ENCODE measurements at places on chromosomes 2 and 18. TPM values are rescaled to one million over a fixed set of nuclear protein-coding genes. Genes with fewer than 3 reads are reported as not detected.

DNA sequence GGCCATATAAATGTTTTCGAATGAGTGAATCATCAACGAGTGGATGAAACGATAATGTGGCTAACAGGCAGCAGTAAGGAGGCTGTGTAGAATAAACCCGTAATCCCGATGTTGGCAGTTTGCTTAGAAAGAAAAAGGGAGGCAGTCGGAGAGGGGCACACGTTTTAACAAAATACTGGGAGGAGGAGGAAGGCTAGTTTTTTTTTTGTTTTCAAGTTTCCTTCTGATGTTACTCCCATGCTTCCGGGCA, 476 bp upstream of the MSH2 start:
- no peak for DNase-seq
- H3K4me1 ChIP-seq = peaks cover 20% of the 10 kb centered on the region
- peak overlapping the region; percentile 58 for H3K27ac ChIP-seq
- H3K27me3 ChIP-seq = no peaks in the 10 kb centered on the region
- H3K4me3 ChIP-seq = peak overlapping the region; percentile 72

DNA sequence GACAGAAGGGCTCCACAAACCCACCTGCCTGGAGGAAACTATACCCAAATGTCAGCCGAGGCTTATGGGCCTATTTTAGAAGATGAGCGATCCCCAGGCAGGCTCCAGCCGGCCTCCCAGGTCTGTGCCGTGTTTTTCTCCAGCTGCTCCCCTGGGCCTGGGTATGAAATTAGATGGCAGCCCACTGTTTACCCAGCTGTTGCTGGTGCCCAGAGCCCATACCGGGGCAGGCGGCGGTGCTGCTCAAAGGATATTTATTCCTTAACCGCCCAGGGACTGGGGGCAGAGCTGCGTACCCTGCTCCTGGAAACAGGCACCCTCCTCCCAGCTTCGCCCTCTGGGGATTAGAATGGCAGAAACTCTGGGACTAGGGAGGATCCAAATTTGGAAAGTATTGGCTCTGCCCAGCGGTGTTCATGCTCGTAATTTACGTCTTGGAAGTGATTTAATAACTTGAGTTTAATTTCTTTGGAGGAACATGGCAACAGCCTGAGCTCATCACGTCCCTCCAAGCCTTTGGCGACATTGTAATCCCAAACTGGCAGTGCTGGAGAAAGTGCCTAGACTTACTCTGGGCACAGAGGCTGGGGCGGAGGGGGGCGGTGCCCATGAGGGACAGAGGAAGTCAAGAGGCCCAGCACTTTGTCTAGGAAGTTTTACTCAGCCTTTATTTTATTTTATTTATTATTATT, 199.2 kb downstream of the KLHL29 start:
- no peaks in the 10 kb centered on the region for H3K36me3 ChIP-seq
- no peak overlapping the region for H3K4me3 ChIP-seq
- H3K27ac ChIP-seq = no peak overlapping the region
- DNase-seq = peak; percentile 24
- no peaks in the 10 kb centered on the region for H3K4me1 ChIP-seq

- H3K4me3 ChIP-seq = no peak overlapping the region
- H3K4me1 ChIP-seq = no peaks in the 10 kb centered on the region
- no peaks in the 10 kb centered on the region for H3K36me3 ChIP-seq
- DNase-seq = no peak
- H3K27ac ChIP-seq = no peak overlapping the region
These were observed 77.4 kb upstream of the NPAS2 start for GRCh38 chr2:100742277-100743254.

- no peak for DNase-seq
- no peaks in the 10 kb centered on the region for H3K27me3 ChIP-seq
- H3K36me3 ChIP-seq = no peaks in the 10 kb centered on the region
- H3K4me1 ChIP-seq = no peaks in the 10 kb centered on the region
These were observed 508.9 kb upstream of the TCF4 start for GRCh38 chr18:56096861-56097260.

GRCh38 chr2:52035391-52035790, 1003.5 kb upstream of the NRXN1 start:
- DNase-seq = no peak
- no peaks in the 10 kb centered on the region for H3K27me3 ChIP-seq
- no peaks in the 10 kb centered on the region for H3K36me3 ChIP-seq
- no peak overlapping the region for H3K27ac ChIP-seq
- H3K4me1 ChIP-seq = no peaks in the 10 kb centered on the region
- no peak overlapping the region for H3K4me3 ChIP-seq

DNA sequence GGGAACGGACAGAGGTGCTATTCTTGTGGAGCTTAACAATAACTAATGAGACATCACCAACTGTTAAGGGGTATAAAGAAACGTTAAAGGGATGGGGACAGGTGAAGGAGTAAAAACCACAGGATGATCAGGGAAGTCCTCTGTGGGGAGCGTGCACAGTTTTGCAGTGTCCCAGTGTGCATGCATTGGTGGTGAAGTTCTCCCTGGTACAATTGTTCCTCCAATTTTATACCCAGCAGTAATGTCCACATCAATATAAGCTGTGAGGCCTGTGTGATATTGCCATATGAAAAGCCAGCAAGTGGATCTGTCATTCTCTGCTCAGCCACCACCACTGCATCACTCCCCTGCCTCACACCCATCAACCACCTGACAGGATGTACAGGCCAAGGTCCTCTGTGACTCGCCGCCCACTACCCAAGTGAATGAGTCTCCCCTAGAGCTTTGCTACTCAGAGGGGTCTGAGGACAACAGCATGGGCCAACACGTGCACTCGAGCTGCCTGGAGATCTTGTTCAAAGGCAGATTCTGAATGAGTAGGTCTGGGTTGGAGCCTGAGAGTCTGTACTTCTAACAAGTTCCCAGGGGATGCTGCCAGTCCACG, 4.6 kb downstream of the MLPH start:
- no peak overlapping the region for H3K27ac ChIP-seq
- DNase-seq = no peak
- H3K36me3 ChIP-seq = no peaks in the 10 kb centered on the region
- H3K27me3 ChIP-seq = peaks cover 5% of the 10 kb centered on the region
- H3K4me1 ChIP-seq = no peaks in the 10 kb centered on the region

DNA sequence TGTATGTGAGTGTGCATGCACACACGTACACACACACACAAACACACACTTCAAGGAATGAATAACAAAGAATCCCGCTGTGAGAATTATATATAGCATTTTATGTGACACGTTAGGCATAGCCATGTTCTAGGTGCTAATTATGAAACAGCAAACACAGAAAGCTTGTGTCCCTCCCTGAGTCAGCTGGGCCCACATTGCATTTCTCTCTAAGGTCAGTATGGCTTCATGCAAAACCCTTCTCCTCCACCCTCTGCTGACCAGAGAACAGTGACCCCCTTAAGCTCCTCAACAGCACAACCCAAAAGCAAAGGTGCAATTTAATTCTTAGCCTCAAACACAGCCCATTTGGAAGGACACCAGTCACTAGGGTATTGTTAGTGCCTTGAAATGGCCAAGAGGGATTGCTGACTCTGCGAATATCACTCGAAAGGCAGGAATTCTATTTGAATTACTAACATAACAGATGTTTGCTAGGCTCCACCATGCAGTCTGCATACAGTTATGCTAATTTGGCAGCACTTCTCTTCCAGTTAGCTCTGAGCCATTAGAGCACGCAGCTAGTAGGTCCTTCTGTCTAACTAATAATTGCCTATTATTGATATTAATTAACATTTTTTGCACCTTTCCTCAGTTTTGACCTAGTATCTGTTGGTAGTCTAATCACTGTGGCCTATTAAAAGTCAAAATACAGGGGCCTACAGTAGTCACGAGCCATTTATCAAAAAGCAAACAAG, 149.0 kb downstream of the LNPK start:
- H3K27me3 ChIP-seq = no peaks in the 10 kb centered on the region
- H3K27ac ChIP-seq = no peak overlapping the region
- no peak for DNase-seq
- no peaks in the 10 kb centered on the region for H3K36me3 ChIP-seq
- H3K4me1 ChIP-seq = no peaks in the 10 kb centered on the region
- no peak overlapping the region for H3K4me3 ChIP-seq

- H3K36me3 ChIP-seq = no peaks in the 10 kb centered on the region
- peaks cover 41% of the 10 kb centered on the region for H3K4me1 ChIP-seq
- no peaks in the 10 kb centered on the region for H3K27me3 ChIP-seq
These were observed 3.7 kb downstream of the NFATC1 start for GRCh38 chr18:79399275-79400081.

DNA sequence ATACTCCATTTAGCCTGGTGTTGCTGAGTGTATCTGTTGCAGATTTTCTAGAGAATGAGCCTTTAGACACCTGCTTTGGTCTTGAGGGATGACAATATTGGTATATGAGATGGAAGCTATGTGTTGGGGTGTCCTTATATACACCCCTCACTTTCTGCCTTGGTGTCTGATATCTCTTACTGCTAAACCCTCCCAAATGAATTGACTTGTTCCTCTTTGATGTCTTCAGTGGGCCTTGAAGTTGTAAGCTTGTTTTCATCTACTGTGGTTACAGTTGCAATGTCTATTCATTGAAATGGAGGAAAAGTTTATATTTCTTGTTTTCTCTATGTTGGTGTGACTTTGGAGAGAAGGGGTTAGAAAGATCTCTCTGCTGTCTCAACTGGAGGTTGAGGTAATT, 18.9 kb downstream of the RAB10 start:
- no peaks in the 10 kb centered on the region for H3K27me3 ChIP-seq
- DNase-seq = no peak
- H3K4me1 ChIP-seq = peaks cover 26% of the 10 kb centered on the region
- H3K27ac ChIP-seq = no peak overlapping the region

DNA sequence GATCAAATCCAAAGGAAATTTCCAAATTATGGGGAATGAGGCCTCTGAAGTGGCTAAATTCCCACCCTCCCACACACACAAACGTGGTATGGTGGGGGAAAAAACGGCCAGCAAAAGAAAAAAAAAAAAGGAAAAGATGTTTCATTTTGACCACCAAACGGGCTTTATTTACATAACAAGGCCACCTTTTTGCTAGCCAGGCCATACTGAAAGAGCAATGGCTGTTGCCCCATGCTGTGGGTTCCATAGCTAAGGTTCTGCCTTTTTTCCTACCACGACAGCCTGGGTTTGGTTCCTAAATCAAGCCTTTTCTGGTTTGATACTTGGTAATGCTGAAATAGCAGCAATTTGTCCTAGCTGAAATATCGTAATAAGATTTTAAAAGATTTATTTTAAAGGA, 14.0 kb upstream of the IL1B start:
- H3K27ac ChIP-seq = no peak overlapping the region
- no peaks in the 10 kb centered on the region for H3K36me3 ChIP-seq
- H3K4me3 ChIP-seq = no peak overlapping the region

DNA sequence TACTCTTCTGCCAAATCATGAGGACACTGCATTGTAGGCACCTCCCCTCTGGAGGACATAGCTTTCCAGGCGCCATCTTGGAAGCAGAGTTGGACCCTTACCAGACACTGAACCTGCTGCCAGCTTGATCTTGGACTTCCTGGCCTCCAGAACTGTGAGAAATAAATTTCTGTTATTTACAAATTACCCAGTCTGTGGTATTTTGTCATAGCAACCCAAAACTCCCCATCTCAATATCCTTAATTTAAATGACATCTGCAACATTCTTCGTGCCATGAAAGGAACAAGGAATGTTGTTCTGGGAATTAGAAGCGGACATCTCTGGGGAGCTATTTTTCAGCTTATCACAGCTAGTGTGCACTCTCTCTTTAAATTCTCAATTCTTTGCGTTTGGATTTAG, 57.4 kb upstream of the CHRNA1 start:
- no peaks in the 10 kb centered on the region for H3K4me1 ChIP-seq
- DNase-seq = no peak
- no peaks in the 10 kb centered on the region for H3K27me3 ChIP-seq
- no peaks in the 10 kb centered on the region for H3K36me3 ChIP-seq
- H3K4me3 ChIP-seq = no peak overlapping the region

- no peak overlapping the region for H3K4me3 ChIP-seq
- no peaks in the 10 kb centered on the region for H3K27me3 ChIP-seq
- no peaks in the 10 kb centered on the region for H3K4me1 ChIP-seq
- no peak overlapping the region for H3K27ac ChIP-seq
These were observed 209.6 kb downstream of the TWIST2 start for GRCh38 chr2:239057533-239057932.

GRCh38 chr2:158464426-158465281, 7.9 kb downstream of the PKP4 start:
- no peaks in the 10 kb centered on the region for H3K4me1 ChIP-seq
- H3K36me3 ChIP-seq = no peaks in the 10 kb centered on the region
- no peaks in the 10 kb centered on the region for H3K27me3 ChIP-seq
- no peak for DNase-seq

GRCh38 chr2:54534221-54534620, 78.1 kb downstream of the SPTBN1 start:
- no peaks in the 10 kb centered on the region for H3K4me1 ChIP-seq
- no peak overlapping the region for H3K27ac ChIP-seq
- H3K4me3 ChIP-seq = no peak overlapping the region
- no peaks in the 10 kb centered on the region for H3K27me3 ChIP-seq
- no peaks in the 10 kb centered on the region for H3K36me3 ChIP-seq
- DNase-seq = no peak

DNA sequence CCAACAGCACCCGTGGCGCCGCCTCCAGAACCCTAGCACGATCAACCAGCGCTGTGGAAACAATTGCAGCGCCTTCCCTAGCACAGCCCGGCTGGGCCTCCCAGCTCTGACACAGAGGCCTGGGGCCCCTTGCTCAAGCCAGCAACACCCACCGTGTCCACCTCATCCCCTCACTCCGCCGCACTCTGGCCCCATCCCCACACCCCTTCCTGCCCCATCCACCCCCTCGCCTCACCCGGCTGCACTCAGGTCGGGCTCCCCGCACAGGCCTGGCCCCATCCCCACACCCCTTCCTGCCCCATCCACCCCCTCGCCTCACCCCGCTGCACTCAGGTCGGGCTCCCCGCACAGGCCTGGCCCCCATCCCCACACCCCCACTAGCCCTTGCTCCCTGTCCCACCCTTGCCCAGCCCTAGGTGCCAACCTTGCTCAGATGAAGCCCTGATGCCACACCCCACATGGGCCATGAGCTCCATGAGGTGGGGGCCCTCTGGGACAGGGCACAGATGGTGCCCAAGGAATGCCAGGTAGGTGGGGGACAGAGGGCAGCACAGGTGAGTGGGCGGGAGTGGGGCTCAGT, 28.7 kb downstream of the KIF1A start:
- no peak overlapping the region for H3K4me3 ChIP-seq
- H3K27me3 ChIP-seq = no peaks in the 10 kb centered on the region
- H3K4me1 ChIP-seq = no peaks in the 10 kb centered on the region
- no peaks in the 10 kb centered on the region for H3K36me3 ChIP-seq

The RAPGEF4 gene
- total RNA-seq = not detected

The CXCR4 gene
- total RNA-seq = 102 TPM

The VSNL1 gene
- not detected for total RNA-seq

The THAP4 gene
- total RNA-seq = 51.4 TPM
